ENCODE measurements at places on chromosomes 3 and 15.

DNA sequence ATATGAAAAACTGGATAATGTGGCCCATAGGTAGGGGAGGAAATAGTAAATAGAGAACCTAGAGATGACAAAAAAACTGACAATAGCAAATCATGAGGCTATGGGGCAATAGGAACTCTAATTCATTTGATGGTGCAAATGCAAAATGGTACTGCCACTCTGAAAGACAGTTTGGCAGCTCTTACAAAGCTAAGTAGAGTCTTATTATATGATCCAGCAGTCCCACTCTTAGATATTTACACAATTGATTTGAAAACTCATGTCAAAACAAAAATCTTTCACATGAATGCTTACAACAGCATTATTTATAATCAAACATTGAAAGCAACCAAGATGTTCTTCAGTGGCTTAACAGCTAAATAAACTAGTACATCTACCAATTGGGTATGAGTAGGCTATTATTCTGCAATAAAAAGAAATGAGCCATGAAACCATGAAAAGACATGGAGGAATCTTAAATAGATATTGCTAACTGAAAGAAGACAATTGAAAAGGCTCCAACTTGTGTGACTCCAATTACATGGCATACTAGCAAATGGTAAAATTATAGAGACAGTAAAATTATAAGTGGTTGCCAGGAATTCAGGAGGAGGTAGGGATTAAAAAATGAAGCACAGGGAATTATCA, 321.8 kb upstream of the STAC start:
- DNase-seq, result no peak

- no peak for DNase-seq
These were observed 23.0 kb downstream of the SUCNR1 start for GRCh38 chr3:151896246-151897012.

DNA sequence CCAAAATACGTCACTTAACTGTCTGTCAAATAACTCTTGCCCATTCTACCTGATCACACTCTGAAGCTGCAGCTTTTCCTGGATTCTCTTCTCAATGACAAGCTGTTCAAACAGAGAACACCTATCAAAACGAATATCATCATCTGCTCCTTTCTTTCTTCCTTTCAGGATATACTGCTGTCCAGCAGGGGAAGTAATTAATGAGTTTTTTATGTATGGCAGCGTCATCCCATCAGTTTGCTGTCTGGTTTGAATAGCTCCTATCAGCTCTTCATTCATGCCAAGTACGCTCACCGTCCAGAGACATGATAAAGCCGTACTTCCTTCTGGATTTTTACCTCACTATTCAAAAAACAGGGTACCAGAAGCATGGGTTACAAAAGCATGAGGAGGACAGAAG, at the start of gene CHRM5:
Gene CHRM5, plus strand, starts transcription at position 274 of the 400 bp plus-strand sequence. CDS start 94,221 bp downstream, outside the sequence.
- DNase-seq, result no peak

DNA sequence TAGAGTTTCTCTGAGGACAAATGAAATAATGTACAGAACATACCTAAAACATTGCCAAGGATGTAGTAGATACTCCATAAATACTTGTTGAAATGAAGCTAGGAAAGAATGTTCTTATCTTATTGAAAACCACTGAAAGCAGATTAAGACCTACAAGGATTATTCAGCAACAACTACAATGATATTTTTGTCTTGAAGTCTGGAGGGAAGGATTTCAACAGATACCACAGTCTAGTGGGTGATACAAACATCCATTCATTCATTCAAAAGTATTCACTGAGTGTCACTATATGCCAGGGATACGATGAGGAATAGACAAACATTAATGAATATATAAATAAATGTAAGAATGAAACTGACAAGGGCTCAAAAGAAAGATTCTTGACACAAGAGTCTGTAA, 74.7 kb upstream of the THBS1 start:
- DNase-seq, result no peak

DNA sequence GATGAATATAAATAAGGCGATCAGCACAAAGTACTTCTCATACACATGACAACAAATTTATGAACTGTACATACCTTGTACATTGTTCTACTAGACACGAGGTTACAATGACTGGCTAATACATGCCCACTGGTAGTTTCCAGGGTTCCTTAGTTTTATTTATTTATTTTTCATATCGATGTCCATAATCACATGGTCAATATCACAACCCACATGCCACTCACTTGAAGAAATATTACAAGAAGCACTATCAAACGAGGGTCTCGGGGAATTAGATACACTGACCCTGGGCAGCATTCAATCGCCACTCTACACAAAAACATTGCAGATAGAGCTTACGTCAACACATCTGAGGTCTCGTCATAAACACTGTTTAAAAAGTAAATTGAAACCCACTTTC, 21.2 kb upstream of the WNT5A start:
- no peak for DNase-seq

GRCh38 chr3:42651248-42652091, 2.0 kb upstream of the ZBTB47 start:
- no peak for DNase-seq

GRCh38 chr15:89899295-89899945, 5.6 kb upstream of the AP3S2 start:
- DNase-seq, result no peak

DNA sequence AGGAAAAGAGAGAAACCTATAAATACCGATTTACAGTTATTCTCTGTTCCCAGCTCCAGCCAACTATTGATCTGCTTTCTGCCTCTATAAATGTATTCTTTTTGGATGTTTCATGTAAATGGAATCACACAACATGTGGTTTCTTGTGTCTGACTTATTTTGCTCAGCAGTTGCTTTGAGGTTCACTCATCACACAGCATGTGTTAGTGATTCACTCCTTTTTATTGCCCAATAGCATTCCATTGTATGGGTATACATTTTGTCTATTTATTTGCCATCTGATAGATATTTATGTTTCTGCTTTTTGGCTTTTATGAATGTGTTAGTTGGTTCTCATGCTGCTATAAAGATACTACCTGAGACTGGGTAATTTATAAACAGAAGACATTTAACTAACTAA, 23.6 kb downstream of the CCR1 start:
- no peak for DNase-seq

- no peak for DNase-seq
These were observed 5.4 kb upstream of the GRAMD2A start for GRCh38 chr15:72202801-72203506.

- DNase-seq, result no peak
These were observed 241.3 kb downstream of the ITPR1 start for GRCh38 chr3:4734454-4734853.

GRCh38 chr3:63557912-63558311, 94.6 kb upstream of the SNTN start:
- DNase-seq, result no peak

DNA sequence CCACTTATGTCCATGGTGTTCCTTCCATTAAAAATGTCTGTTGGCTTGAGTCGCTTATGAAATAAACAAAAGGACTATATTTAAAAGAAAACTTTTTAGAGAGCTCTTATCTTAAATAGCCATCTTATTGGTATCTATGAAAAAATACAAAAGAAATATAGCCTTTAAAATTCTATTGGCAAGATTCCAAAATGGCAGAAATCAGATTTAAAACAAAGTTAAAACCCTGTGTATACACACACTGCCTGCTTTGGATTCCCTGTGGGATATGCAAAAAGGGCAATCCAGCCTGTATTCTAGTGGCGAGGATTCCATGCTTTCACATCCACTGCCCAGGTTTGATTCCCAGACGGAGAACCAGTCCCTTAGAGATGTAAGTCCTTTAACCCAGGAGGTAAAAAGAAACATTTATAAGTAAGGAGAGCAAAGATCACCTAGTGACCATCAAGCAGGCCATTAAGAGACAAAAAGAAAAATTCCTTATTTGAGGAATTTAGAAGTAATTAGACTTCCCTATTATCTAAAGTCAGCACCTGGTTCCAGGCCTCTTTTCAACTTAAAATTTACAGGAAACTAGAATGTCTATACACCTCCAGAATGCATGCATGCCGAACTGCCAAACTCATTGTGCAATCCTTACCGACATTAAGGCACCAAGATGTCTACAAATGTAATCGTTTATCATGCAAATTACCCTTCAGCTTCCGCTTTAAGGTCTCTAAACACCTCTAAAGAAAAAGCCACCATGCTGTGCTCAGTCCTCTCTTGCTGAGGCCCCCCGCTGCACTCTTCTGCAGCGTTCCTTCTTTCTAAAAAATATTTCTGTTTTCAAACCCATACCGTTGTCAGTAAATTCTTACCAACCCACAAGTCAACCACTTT, 69.6 kb upstream of the STRIT1 start:
- no peak for DNase-seq

- DNase-seq, result no peak
These were observed 16.4 kb downstream of the SRPRB start for GRCh38 chr3:133821767-133822638.

DNA sequence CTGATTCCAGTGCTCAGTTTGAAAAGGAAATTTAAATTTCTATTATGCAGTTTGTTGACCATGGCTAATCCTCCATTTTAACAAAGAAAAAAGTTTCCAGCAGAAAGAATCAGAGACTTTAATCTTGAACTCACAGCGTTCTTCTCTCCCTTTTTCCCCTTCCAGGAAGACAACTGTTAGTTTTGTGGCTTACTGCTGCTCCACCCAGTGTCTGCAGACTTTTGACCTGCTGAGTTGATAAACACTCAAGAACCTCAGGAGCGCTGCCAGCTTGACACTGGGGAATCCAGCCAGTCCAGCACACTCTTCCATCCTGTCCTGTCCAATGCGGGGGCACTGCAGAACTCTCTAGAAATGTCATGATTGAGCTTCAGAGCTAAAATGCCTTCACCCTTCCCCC, 134.6 kb downstream of the LRRC28 start:
- DNase-seq, result no peak

- no peak for DNase-seq
These were observed 378.2 kb downstream of the MECOM start for GRCh38 chr3:169285057-169286033.

GRCh38 chr3:157572559-157573270, 69.5 kb upstream of the VEPH1 start:
- DNase-seq, result no peak

DNA sequence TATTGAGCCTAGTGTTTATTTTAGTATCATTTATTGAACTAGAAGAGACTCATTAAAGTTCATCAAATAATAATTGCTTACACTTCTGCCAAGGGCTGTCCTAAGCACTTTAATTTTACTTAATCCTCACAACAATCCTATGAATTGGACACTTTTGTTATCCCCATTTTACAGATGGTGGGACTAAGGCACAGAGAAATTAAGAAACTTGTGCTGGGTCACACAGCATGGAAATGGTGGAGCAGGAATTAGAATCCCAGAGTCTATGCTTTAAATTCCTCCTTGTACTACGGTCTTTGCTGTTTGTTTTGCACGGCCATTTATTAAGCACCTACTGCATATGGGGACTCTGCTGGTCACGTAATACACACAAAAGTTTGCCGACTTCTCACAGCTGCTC, 7.9 kb downstream of the ATP2B2 start:
- DNase-seq, result no peak

- no peak for DNase-seq
These were observed 36.3 kb upstream of the TSC22D2 start for GRCh38 chr3:150371741-150372254.

DNA sequence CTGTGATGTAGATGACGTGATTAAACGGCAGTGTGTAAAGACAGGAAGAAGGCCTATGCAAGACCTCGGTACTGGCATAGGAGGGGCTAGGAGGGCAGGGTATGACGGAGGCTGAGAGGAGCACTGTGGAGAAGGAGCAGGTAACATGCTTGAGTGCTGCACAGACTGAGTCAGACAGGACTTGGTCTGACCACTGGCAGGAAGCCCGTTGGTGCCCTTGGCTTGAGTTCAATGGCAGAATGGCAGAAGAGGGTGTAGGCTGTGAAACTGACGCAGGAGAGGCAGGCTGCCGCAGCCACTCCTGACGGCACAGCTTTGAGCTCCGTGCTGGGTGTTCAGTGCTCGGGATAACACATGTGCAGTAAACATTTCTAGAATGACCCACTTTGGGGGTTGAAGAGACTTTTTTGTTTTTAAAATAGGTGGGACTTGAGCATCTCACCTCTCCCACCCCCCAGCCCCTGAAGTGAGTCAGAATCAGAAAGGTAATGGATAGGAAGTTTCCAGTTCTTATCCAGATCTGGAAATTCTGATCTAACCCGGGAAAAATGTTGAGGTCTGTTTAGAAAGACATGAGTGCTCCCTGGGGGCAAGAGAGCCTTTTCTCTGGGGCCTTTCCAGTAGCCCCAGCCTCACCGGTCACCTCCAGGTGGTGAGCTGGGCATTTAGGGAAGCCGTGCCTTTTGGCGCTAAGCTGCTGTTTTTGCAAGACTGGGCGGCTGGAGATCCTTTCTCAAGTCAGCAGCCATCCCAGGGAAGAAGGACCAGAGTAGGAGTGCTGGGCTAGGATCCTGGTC, 126.4 kb downstream of the RPLP1 start:
- DNase-seq, result no peak

DNA sequence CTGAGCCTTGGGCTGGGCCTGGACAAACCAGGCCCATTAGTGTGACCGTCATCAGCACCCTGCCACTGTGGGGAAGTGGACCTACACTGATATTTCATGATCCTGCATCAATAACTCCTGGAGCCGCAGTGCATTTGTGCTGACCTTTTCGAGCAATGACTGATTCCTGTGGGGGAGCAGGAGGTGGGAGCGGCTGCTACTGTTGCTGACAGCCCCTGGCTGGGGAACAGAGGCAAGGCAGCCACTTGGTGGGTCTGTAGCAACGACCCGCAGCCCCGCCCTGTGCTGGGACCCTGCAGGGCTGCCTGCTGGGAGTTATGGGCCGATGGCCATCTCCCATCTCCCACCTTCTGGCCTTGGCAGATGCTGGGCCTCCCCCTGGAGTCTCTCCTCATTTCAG, 42.1 kb downstream of the CCDC33 start:
- DNase-seq, result no peak

DNA sequence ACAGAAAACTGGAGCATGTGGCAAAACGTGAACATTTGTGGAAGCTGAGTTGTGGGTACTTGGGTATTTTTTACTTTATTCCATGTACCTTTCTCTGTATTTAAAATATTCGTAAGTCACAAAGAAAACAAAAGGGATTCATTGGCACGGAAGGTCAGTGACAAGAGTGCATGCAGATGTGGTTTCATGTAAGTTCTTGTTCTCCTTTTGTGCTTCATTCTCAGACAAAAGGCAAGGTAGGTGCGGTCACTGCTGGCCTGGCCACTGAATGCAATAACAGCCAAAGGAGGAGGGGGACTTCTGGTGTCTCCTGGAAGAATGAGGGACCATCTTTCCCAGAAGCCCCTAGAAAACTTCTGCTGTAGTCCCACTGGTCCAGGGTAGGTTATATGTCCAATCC, 200.0 kb upstream of the TOPAZ1 start:
- no peak for DNase-seq

DNA sequence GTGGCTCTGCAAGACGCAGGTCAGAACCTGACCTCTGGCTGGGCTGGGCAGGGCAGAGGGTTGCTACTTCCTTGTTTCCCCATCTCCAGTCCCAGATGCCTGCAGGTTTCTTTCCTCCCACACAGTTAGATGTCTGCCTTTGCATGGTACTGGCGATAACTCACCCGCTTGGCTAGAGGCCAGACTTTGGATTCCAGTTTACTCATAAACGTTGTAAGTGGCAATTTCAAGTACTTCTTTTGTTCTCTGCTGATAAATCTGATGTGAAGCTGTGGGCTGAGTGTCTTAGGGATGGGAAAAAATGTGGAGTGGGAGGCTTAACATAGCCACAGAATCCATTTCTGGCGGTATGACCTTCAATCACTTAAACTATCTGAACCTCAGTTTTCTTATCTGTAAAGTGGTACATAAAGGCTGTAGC, 194.2 kb downstream of the EBLN2 start:
- DNase-seq, result no peak
